ENCODE measurements at places on chromosomes 6 and 20. TPM values are rescaled to one million over a fixed set of nuclear protein-coding genes. Genes with fewer than 3 reads are reported as not detected.

GRCh38 chr6:2247664-2248063 lies 2.3 kb upstream of the GMDS start:
- DNase-seq, result no peak

DNA sequence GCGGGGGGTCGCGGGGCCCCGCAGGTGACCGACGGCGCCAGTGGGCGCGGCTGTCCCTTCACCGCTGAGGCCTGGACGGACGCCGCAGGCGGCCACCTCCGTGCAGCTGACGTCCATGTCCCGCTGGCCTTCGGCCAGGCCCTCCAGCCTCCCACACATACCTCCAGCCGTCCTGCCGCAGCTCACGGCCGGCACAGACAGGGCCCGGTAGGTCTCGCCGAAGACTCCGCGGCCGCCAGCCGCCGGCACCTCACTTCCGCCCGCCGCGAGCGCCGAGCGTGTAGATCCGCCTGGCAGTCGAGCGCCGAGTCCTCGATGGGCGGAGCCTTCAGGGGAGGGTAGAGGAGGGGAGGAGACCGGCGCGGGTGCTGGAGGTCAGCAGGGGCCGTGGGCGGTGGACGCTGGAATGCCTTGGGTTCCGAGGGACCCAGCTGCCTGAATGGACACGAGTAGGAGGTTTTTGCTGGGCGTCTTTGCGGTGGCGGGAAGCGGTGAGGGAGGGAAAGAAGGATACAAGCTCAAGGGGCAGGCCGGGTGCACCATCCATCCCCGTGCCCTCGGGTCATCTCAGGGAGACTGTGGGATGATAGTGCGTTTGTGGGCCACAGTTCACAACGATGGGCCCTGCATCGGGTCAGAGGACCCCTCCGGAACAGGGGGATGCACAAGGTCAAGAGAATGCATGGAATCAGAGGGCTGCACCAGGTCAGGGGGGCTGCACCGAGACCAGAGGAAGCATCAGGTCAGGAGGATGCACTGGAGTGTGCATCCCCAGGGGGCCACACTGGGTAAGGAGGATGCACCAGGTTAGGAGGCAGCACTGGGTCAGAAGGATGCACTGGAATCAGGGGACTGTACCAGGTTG lies at the start of gene EXOC2:
EXOC2 (minus strand) TSS at position 282 of the 865 bp plus-strand sequence. CDS start 55,321 bp downstream, outside the sequence.
- peak; percentile 72 for DNase-seq

DNA sequence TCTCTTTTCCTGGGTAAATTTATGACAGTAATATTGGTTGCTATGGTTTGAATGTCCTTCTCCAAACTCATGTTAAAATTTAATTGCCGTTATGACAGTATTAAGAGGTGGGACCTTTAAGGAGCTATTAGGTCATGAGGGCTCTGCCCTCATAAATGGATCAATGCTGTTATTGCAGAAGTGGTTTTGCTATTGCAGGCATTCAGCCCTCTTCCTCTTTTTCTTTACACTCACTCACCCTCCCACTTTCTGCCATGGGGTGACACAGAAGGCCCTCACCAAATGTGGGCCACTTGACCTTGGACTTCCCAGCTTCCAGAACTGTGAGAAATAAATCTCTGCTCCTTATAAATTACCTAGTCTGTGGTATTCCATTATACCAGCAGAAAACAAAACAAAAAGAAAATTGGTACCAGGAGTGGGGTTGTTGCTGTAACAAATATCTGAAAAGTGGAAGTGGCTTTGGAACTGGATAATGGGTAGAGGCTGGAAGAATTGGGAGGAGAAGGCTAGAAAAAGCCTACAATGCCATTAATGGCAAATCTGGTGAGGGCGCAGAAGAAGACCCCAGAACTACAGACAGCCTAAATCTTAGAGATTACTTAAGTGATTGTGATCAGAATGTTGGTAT lies 24.8 kb upstream of the IGF2R start:
- no peak for DNase-seq

Gene MICA
- 4.2 TPM for polyA plus RNA-seq

Gene HSPA1L
- 2.8 TPM for polyA plus RNA-seq

All from large intestine (tissue), 12 donors.